ENCODE measurements at places on chromosomes 6 and 20.
A peak's percentile ranks its signal among the peaks of the same experiment; 100 is the strongest.

DNA sequence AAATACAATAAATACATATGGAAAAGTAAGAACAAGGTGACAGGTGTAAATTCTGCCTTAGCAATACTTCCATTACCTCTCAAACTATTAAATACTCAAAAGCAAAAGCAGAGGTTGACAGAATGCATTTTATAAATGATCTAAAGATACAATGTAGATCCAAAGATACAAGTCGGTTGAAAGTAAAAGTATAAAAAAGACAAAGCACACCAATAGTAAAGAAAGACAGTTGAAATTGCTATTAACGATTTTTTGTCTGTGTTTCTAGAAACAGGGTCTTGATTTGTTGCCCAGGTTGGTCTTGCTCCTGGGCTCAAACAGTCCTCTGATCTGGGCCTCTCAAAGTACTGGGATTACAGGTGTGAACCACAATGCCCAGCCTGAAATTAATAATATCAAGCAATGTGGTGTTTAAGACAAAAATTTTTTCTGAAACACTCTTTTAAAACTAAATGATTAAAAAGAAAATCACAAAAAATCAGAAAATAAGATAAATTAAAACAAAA is 23.9 kb downstream of the ULBP1 start:
- no peak for DNase-seq

GRCh38 chr6:93163146-93163545 is 256.2 kb downstream of the EPHA7 start:
- no peak for DNase-seq

GRCh38 chr6:41257369-41258195 is 28.9 kb downstream of the TREM1 start:
- no peak for DNase-seq

- peak; percentile 23 for DNase-seq
Measured at GRCh38 chr6:87909849-87910248, 137.8 kb upstream of the SPACA1 start.

GRCh38 chr20:50043573-50044352 is 61.0 kb downstream of the SNAI1 start:
- no peak for DNase-seq

DNA sequence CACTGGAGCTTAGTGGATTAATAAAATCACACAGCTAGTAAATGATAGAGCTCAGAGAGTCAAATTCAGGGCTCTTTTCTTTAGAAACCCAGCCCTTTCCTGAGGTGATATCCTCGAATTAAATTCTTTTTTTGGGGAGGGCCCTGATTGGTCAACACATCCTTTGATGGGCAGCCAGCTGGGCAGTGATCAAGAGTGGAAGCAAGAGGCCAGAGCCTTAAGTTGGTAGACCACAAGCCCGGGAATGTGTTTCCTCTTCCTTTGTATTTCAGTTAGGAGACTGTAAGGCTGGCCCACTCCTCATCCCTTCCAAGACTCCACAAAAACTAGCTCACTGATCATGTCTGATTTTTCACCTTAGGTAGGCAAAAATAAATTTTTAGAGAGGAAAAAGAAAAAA is 640.5 kb downstream of the DHX35 start:
- no peak for DNase-seq

DNA sequence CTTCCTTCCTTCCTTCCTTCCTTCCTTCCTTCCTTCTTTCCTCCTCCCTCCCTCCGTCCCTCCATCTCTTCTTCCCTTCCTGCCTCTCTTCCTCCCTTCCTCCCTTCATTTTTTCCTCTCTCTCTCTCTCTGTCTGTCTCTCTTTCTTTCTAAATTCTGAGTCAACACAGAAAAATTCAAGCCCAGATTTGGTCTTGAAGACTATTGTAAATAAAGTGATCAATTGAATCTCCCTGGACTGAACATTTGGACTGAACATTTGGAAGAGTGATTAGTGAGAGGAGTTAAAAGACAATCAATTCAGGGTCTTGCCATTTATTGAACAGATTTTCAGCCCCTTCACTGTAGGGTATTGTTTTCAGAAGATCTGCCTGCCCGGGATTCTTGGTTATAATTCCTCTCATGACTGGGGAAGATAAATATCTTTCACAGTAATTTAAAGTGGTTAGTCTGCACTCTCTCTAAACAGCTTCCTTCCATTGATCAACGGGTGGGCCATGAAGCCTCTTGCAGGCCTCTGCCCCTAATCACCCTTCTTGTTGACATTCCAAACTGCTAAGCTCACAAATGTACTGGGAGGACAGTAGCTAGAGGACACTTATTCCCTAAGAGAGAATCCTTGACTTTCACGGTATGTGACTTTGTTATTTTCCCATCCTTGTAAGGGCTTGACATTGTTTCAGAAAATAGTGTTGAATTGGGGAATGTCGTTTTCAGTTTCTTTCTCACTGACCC is 101.7 kb upstream of the BMP2 start:
- DNase-seq, result no peak

DNA sequence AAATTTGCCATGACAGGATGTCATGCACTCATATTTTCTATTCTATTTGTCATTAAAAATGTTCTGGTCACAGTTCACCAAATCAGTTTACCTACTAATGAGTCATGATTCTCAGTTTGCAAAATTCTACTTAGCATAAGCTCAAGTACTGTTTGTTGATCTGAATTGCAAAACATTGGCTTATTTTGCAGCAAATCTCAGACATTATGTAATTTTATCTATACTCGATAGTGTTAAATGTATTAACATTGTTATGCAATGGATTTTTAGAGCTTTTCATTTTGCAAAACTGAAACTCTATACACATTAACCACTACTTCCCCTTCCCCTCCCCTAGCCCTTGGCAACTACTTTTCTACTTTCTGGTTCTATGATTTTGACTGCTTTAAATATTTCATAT is 213.8 kb upstream of the ZFP64 start:
- no peak for DNase-seq

DNA sequence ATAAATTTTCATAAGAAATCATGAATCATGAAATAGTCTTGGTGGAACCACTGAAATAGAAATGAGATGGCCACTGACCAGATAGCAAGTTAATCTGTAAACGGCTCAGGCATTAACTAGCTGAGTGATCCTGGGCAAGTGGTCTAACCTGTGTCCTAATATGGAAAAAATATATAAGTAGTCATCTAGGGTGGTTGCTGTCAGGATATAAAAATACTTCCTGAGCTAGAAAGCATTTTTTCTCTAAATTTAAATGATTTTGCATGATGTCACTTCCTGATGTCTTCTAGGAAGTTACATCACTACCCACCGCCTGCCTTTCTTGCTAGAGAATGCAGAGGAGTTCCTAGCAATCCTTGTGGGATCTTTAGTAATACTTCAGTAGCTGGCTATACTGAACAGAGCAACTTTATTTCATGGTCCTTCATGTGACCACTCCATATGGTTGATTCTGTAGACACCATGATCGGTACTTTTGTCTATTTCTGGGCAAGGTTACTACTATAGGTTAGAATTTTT is 228.1 kb upstream of the CEP162 start:
- DNase-seq, result no peak

DNA sequence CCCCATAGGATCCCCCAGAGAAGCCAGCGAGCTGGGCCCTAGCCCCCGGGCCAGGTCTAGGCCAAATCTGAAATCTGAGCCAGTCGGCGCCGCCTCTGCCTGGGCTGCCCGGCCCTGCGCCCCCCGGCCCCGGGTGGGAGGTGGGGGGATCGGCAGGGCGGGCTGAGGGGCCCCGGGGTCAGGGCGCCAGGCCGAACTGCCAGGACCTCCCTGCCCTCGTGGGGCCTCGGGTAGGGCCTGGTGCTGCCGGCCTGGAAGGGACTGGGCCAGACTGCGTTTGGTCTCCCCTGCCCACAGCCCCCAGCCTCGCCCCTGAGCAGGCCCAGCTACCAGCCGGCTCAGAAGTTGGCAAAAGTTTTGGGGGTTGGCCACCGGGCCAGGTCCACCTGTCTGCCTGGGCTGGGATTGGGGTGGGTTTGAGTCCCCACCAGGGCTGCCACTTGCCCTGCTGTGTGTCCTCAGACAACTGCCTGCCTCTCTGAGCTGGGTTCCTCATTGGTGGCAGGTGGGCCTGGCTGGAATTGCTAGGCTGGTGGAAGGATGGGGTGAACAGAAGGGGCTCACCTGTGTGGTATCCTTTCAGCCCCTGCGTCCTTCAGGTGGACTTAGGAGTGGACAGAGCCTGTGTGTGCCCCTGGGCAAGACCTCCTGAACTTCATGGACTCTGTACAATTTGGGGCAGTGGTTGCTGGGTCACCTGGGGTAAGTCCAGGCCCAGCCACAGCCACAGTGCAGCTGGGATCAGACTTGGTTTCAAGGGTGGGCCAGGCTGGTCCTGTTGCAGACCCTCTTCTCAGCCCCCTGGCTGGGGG is 801 bp downstream of the SRC start:
- DNase-seq, result no peak

DNA sequence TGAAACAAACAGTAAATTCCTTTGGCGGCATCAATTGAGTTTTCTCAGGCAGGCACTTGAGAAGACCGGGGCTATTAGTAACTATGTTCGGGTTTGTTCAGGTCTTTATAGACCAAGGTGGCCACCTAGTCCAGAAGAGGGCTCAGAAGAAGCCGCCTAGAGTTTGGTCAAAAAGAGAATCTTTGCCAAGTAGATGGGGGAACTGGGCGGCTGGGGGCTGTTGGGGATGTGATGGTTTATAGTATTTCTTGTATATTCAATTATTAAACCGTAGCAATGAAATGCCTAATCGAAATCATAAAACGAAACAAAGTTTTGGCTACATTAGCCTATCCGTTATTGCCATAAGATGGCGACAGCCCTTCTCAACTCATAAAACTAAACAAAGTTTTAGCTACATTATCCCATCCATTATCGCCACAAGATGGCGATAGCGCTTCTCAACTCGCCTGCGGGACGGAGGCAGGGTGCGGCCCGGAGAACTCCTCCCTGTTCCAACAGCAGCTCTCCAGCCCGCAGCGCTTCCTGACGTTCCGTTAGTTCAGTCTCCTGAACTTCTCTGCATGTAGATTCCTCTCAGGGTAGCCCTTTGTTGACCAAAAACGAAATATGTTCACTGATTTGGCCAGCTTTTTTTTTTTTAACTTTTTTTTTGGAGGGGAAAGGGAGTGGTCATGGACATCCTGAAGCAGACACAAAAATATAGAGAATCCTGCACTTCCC is 120.5 kb upstream of the PRSS16 start:
- DNase-seq, result peak; percentile 80

DNA sequence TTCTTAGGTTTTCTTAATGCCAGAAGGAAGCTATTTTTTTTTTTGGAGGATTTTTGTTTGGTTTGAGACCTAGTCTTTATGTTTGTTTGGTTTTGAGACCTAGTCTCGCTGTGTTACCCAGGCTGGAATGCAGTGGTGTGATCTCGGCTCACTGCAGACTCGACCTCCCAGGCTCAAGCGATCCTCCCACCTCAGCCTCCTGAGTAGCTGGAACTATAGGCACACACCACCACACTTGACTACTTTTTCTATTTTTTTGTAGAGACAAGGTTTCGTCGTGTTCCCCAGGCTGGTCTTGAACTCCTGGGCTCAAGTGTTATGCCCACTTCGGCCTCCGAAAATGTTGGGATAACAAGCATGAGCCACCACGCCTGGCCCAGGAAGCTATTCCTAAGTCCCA is 67.8 kb upstream of the NHSL1 start:
- no peak for DNase-seq

- DNase-seq, result no peak
Measured at GRCh38 chr6:75494290-75494689, 690 bp upstream of the FILIP1 start.

DNA sequence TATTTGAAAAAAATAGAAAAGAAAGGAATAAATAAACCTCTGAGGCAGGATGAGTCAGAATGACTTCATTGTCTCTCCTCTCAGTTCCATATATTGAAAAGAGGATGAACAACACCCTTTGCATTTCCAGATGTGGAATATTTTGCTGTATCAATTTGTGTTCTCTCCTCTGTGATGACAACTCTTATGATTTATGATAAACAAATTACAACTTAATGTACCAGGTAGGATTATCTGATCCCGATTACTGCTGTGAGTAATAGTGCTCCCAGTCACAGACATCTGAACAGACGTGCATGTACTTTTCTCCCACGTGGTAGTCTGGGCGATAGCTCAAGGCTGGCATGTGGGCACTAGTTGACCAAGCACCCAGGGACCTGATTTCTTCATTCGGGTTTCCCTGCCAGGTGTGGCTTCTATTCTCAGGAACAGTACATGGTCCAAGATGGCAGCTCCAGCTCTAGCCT is 142.1 kb upstream of the SULF2 start:
- no peak for DNase-seq

DNA sequence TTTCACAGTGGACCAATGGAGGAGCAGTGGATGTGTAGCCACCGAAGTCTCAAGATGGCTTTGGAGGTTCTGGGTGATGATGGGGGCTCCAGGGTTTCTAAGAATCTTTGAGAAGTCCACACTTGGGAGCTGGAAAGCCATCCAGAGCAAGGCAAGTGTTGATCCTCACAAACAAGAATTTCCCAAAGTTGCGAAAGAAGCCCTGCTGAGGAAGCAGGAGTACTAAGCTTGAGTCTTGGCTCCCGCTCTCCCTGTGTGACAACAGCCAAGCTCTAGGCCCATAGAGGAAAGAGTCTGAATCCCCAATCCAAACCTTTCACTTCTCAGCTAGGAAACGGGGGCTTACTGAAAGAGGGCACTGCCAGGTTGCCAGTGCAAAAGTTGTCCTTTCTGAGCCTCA is 106.0 kb downstream of the EDN3 start:
- no peak for DNase-seq

- DNase-seq, result peak; percentile 35
Measured at GRCh38 chr6:106149472-106150069, 63.4 kb downstream of the PRDM1 start.

DNA sequence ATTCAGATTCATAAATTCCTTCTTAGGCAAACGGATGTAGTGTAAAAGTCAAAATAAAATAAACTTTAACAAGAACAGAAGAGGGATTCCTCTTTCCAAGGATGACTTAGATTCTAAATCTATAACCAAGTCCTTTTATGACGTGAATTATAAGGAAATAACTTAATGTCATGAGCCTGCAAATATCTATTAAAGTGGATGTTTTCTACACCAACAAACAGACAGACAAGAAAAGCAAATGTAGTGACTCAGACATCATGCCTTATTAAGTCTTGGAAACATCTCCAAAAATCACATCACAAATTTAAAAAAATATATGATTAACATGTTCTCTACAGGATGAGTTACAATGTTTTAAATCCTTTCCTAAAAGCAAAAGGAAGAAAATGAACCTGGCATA is 397.1 kb downstream of the ESR1 start:
- no peak for DNase-seq

- DNase-seq, result no peak
Measured at GRCh38 chr20:52539891-52540290, 348.3 kb upstream of the ZFP64 start.

- DNase-seq, result no peak
Measured at GRCh38 chr6:25309886-25310285, 30.7 kb downstream of the CARMIL1 start.

DNA sequence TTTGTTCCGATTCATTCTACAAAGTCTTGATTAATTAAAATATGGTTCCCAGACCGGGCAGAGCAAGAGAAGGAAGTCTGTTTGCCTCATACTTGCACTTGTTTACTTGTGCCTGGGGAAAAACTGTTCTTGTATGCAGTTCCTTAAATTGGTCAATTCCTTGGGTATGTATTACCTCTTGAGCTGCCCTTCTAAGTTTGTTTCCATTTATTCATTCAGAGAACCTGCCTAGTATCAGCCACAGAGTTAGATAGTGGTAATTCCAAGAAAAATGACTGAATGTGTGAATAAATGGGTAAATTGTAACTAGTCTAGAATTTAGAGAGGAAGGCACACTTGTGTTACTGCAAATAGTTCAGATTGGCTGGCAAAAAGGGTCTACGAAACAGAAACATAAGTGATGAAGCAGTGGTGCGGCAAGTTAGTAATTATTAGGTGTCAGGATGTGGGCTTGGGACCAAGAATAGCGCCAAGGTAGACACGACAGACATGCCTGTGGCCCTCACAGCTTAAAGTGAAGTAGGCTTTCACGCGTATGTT is 525 bp upstream of the MAK start:
- peak; percentile 46 for DNase-seq

All from T-helper 2 cell treated with Interferon-gamma antibody and Interleukin-4, amounts not matched to agents 5 μg/mL and 100 μg/mL, for 36 hours (primary cell).